ENCODE measurements at places on chromosomes 5 and 9. TPM values are rescaled to one million over a fixed set of nuclear protein-coding genes. Genes with fewer than 3 reads are reported as not detected.

Gene TPRN
- total RNA-seq = 1.5 TPM

Gene IL5
- total RNA-seq = not detected

Gene PCDHGC3
- total RNA-seq = 29.7 TPM

Gene GPR151
- not detected for total RNA-seq

Gene EPB41L4A
- 0.35 TPM for total RNA-seq

Gene SYK
- total RNA-seq = not detected

Gene IGFBPL1
- not detected for total RNA-seq

Gene MYOZ3
- 1.9 TPM for total RNA-seq

Gene PAPPA
- 62.5 TPM for total RNA-seq

Gene WDR41
- total RNA-seq = 69.5 TPM

Gene NIM1K
- total RNA-seq = 0.15 TPM

Gene ARHGEF28
- total RNA-seq = 26.2 TPM

Gene LRRC70
- 1.4 TPM for total RNA-seq

Gene GPR150
- total RNA-seq = 0.45 TPM

Gene SLC6A7
- total RNA-seq = not detected

Gene LHX2
- not detected for total RNA-seq

Gene ATP6V0E1
- total RNA-seq = 389 TPM

Gene HMCN2
- under 0.01 TPM for total RNA-seq

Gene CYLC2
- total RNA-seq = not detected

Gene ITK
- not detected for total RNA-seq

Gene ANKRD34B
- not detected for total RNA-seq

Gene FST
- total RNA-seq = 38.1 TPM

Measured in smooth muscle cell of the coronary artery (primary cell).